Activated naive CD8-positive, alpha-beta T cell treated with anti-CD3 and anti-CD28 coated beads, Interleukin-2, amount 10 ng/mL, durations not matched to agents 7 days and 5 days (primary cell): ENCODE measurements at places on chromosomes 4 and X.

DNA sequence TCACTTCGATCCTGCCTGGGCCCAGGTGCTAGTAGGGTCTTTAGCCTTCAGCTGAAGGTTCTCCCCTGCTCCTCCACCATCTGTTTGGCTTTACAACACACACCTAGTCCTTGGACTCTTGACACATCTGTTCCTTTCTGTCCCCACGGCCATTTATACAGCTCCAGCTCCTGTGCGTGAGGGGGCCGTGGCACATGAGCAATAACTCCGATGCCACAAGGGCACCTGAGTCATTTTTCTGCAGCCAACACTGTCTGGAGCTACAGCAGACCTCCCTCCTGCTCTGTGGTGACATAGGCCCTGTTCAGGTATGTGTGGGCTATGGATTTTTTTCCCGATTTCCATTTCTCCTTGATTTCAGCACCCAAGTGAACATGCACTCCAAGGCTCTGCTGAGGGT lies 44.7 kb upstream of the BCOR start:
- DNase-seq = no peak

DNA sequence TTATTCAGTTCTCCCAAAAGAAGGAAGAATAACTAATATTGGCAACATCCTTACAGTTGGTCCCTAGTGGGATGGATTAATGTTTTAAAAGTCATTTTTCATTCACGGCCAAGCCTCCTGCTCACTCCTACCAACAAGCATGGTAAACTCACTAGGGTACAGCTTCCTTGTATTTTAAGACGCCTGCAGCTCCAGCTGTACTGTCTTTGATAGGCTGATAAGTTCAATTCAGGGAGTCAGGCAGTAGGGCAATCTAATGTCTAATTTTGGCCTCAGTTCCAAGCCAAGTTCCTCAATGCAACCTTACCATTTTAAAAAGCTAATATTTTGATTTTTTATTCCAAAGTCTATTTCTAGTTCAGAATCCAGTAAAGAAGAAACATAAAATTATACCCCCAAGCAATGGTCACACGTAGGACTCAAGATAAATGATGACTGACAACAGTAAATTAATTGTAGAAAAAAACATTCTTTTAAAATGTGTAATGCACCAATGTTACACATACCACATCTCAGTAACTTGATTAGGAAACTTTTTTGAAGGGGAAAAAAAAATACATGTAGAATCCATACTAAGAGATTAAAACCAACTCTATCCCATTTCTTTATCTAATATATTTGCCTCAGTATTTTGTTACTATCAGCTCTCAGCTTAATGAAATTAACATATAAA lies 9.3 kb downstream of the LCORL start:
- DNase-seq = no peak

DNA sequence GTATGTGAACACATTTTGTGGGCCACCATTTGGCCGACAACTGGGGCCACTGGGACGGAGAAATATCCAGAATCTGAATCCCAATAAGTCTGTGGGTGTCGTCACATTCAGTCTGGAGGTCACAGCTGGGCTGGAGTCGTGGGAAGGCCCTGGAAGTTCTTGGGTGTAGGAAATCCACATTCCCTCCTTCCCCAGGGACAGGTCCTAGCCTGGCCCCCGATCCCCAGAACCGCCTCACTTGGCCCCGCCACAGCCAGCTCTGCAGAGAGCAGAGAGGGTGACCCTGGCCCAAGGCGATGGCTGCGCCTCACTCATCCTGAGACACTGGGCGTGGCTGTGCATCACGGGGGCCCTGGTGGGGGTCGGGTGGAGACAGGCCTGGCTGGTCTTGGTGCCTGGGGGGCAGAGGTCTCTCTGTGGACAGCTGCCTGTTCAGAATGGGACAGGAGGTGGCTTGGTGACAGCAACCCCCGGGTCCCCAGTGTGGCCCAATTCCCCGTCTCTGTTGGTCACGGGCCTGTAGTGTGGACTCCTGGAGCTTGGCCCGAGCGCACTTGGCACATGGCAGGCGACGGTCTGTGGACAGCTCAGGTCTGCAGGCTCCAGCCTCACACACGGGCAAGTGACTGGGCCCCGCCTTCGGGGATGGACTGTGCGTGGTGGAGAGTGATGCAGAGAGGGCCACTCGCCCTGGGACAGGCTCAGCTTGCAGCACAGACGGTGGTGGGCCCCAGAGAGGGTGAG lies 16.4 kb downstream of the DOK7 start:
- no peak for DNase-seq

DNA sequence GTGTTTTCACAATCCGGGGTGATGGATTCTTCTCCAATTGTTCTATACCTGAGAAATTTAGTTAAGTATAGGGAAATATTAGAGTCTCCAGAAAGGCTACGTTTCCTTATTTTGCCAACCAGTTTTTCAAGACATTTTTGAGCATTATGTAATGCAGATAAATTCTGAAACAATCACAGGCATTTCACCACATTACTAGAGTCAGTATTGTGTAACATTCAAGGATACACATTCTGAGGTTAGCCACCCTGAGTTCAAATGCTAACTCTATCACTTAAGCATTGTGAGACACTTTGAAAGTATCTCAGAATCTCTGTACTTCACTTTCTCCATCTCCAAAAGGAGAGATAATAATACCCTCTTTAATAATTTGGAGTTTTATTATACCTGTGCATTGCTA lies 10.6 kb downstream of the SULT1B1 start:
- no peak for DNase-seq

DNA sequence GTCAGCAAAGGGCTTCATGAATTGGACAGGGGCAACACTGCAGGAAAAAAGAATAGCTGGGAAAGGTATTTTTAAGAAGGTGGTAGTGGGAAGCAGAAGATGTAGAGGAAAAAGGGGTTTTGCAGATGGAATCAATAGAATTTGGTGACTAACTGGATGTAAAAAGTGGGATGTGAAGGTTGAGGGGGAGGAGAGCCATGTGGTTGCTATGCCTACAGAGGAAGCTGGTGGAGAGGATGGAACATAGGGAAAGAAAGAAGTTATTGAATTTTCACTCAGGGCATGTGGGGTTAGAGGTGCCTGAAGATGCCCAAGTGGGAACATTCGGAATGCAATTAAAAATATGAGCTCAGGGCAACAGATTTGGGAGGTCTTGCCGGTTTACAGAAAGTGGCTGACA lies 33.0 kb downstream of the REELD1 start:
- DNase-seq = no peak

DNA sequence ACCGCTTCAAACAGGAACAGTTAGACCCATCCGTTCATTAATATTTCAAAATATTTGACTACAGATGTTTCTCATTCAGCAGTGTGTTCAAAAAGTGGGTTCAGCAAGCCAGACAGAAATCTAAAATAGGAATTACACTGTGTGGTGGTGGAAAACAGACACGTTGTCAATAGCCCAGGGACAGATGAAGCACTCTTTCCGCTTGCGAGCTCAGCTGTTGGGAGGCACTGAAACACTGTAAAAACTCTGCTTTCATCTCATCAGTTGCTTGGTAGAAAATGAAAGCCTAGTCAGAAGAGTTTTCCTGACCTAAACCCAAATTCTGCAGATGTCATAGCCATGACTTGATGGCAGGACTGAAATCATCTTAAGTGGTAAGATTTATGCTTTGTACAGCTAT lies 38.5 kb downstream of the LRP2BP start:
- no peak for DNase-seq

DNA sequence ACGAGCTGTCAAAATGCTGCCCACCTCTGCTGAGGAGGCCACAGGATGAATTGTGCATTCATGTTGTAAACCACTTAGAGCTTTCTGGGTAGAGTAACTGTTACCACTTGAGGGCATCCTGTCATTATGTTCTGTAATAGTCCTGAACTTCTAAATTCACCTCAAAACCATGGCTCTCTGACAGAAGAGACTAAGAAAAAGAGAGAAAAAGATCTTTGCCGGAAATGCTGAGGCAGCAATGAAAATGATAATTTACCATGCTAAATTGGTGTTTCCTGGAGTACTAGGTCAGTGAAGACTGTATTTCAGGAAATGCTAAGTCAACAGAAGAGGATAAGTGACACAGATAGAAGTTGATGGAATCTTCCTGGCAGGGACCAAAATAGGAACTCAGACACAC lies 942.3 kb upstream of the SLIT2 start:
- no peak for DNase-seq

- no peak for DNase-seq
These were observed 949.0 kb downstream of the C4orf33 start for GRCh38 chr4:130044788-130045531.

DNA sequence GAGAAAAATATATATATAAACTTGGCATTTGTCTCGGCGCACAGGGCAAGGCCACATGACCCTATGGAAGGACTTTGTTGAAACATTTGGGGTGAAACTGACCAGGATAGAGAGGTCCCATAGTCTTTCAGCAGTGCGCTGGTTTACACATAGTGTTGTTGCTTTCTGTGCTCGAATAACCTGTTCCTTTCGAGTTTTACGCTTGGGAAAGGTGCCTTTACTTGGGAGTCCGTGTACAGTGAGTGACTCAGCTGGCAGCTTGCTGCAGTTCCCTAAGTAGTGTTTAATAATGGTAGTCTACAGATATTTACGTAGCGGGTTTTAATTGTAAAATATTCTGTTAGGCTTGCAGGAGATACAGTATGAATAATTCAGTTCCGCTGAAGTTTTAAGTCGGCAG lies 578 bp downstream of the APOOL start:
- DNase-seq = no peak
